Cardiac muscle cell (in vitro differentiated cells and primary cell): ENCODE measurements at places on chromosomes 7 and 10. TPM values are rescaled to one million over a fixed set of nuclear protein-coding genes. Genes with fewer than 3 reads are reported as not detected.

DNA sequence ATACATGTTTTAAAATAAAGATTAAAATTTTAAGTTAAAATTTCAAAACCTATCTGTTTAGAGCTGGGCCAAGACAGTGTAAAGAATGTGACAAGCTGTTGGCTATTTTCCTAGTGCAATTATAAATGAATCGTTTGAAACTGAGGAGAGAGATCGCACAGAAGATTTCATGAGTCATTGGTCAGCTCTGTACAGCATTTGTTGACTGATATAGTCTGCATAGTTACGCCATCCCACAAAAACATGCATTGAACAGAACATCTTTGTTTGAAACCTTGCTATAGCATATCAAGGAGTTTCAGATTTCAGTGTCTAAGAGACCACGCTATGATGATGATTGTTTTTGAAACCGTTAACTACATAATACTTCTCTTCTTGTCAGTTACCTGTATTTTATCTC lies 1.3 kb upstream of the C10orf67 start:
- DNase-seq, result peak; percentile 95

DNA sequence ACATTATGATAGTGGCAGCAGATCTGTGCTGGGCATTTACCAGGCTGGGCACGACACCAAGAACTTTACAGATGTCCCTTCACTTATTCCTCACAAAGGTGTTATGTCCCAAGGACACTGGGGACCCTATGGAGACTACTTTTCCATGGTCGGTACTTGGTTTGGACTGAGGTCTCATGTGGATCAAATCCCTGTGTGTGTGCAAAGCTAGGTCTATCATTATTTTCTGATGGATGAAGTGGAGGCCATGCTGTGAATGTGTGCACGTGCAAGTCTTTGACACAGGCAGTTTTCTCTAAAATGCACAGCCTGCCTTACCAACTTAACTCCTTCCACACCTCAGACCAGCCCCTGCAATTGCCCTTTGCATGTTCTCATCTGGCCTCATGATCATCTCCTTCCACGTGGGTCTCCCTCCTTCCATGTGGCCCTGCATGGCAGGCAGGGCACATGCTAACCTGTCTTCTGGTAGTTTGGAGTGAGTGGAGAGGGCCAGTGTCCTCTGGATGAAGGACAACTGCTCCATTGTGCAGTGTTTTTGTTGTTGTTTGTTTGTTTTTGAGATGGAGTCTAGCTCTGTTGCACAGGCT lies 16.0 kb upstream of the ZNF273 start:
- DNase-seq, result no peak

- peak; percentile 71 for DNase-seq
Measured at GRCh38 chr7:20329389-20330238, 1.1 kb upstream of the ITGB8 start.

The BAMBI gene
- 715 and 1,076 TPM in 2 replicates for polyA plus RNA-seq

The SAMD9L gene
- not detected in 2 replicates for polyA plus RNA-seq

GRCh38 chr7:107172276-107173032 lies 3.7 kb downstream of the HBP1 start:
- DNase-seq, result no peak

DNA sequence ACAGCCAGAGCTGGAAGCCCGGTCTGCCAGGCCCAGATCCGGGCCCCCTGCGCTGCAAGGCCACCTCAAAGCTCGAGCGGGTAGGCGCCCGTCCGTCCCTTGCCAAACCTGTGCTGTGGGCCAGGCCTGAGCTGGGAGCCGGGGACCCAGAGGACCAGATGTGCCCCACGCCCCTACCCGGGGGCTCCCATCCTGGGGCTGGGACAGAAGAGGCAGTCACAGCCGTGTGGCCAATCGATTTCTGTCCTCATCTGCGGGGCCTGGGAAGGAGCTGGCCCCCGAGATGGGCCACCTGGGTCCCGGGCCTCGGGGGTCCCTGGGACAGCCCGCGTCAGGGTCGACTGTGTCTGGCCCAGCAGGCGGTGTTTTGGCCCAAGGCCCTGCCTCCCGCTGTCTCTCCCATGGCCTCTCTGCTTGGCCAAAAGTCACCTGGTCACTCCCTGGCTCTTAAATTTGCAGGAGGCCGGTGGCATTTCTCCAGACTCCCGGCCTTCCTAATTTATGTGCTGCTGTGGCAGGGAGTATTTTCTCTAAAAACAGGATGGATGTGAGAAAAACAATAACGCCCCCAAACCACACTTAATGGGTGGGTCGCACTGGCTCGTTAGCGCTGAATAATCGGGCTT lies 63.8 kb downstream of the UNCX start:
- no peak for DNase-seq

- DNase-seq, result no peak
Measured at GRCh38 chr10:93911866-93912265, 18.1 kb downstream of the SLC35G1 start.

GRCh38 chr10:76311752-76312636 lies 880.6 kb downstream of the LRMDA start:
- DNase-seq, result peak; percentile 34

DNA sequence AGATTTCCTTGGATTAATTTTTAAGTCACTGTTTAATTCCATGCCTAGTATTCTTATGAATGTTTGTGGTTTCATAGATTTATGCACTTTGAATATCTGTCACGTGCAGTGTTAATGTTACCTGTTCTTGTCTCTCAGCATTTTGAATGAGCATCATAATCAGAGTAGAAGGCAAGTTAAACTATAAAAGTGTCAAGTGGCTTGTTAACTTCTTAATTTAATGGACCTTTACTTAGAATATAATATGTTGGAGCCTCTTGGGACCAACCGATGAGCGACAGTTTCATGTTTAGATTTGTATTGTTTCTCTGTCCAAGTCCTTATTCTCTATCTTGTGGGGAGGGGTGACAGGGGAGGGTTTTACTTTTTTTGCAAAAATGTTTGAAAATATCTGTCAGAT lies 50.6 kb upstream of the MTURN start:
- DNase-seq, result no peak

The COL26A1 gene
- polyA plus RNA-seq, result 12.5 and 36.7 TPM in 2 replicates

DNA sequence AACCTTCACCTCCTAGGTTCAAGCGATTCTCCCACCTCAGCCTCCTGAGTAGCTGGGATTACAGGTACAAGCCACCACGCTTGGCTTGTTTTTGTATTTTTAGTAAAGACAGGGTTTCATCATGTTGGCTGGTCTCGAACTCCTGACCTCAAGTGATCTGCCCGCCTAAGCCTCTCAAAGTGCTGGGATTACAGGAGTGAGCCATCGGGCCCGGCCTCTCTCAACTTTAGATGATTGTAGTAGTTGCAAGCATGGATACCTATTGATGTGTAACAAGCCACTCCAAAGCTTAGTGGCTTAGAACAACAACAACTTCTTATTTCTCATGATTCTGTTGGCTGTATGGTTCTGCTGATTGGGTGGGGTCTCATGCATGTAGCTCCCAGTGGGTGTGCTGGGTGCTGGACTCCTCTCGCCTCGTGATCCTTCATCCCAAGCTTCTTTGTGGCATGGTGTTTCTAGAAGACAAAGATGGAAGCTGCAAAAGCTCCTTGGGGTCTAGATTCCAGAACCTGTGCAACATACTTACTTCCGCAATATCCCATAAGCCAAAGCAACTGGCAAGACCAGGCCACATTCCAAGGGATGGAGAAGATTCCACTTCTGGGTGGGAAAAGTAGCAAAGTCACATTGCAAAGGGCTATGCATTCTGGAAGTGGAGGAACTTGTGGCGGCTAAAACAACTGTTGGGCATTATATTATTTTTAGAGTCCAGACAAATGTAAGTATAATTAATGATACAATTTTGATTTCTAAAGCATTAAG lies 37.9 kb downstream of the SKIDA1 start:
- DNase-seq, result no peak

- no peak for DNase-seq
Measured at GRCh38 chr7:100968650-100969049, 715 bp upstream of the MUC12 start.

- no peak for DNase-seq
Measured at GRCh38 chr10:78171633-78172400, 138.2 kb downstream of the RPS24 start.

DNA sequence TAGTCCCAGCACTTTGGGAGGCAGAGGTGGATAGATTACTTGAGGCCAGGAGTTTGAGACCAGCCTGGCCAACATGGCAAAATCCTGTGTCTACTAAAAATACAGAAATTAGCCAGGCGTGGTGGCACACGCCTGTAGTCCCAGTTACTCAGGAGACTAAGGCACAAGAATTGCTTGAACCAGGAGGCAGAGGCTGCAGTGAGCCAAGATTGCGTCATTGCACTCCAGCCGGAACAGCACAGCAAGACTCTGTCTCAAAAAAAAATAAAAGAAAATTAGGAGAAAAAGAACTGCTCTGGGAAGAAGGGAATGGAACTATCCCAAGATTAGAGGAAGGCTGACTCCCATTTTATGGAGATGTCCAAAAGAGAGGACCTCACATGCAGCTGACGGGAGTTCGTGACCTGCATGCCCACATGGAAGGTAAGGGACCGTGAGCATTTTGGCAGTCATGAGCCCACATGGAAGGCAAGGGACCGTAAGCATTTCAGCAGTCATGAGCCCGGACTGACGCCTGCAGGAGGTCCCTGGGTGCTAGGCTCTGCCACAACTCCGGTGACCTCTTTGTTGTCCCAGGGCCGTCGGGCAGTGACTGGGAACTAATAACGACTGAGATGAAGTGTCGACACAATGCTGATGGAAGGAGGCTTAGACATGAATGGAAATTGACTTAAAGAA lies 18.6 kb upstream of the GTPBP4 start:
- no peak for DNase-seq

DNA sequence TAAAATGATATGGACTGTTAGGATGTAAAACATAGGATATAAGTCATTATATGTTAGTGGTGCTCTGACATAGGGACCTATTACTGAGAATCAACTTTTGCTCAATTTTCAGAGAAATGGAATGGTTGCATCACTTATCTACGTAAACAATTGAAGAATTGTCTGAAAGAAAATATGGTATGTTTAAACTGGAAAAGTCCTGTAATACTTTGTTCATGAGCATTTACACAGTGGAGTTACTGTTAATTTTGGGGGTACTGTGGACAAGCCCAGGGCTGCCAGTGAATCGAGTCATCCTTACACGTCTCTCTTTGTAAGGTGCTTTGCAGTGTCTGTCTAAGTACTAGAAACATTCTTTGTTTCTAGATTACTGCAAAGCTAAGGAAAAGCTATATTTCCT lies 152.0 kb downstream of the ZNF22 start:
- no peak for DNase-seq

- DNase-seq, result peak; percentile 76
Measured at GRCh38 chr10:102596506-102596971, 47.7 kb upstream of the TRIM8 start.

DNA sequence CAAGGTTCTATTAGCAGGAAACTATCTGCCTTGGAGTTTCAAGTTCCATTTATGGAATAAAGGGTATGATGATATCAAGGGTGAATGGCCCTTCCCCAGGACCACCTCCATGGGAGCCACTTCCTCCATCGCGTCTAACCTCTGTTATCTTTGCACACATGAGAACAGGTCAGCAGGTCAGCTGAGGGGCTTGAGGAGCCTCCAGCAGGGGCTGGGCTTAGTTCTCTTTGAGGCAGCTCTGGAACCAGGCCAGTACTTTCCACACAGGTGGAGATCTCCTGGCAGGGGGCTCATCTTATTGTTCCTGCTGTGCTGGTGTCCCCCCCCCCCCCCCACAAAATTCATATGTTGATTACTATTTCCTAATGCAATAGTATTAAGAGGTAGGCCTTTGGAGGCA lies 472.2 kb upstream of the ZMIZ1 start:
- DNase-seq, result peak; percentile 24

DNA sequence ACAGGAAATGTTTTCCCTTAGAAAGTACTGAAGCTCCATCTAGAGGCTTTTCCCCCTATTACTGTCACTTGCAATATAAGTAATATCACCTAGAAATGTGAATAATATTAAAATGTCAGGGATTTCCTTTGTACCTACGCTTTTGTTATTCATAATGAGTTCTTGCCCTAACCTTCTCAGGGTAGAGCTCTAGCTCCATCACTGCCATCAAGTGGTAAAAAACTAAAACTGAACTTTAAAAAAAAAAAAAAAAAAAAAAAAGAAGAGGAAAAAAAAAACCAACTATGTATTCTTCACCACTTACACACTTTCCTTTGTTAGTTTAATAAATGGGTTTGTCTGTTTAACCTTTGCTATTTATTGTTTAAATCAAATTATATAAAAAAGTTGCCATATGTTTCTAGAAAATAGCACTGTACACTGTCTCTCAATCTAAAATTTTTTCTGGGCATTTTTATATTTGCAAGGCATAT lies 49.9 kb downstream of the DNAJC1 start:
- peak; percentile 72 for DNase-seq

DNA sequence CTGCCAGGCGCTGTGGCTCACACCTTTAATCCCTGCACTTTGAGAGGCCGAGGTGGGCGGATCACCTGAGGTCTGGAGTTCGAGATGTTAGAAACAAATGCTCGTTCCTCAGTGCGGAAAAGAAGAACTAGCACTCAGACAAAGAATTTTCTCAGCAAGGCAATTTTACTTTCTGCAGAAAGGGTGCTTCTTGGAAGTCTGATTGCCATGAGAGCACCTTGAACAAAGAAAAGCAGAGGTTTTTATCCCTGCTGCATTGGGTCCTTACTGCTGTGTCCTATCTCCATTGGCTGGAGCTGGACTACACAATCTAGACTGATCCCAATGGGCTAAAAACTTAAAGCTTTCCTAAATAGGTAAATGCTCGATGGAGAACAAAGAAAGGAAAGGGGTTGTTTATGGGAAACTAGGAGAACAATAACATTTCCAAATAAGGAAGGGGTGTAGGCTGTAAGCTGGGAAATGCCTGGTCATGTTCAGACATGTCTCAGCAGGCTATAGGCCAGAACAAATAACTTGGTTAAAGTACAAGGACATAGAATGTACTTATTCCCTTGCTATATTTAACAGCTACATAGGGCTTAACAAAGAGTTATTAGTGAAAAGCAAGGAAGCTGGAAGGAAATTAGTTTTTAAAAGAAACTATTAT lies 26.1 kb upstream of the ACTR3B start:
- no peak for DNase-seq

GRCh38 chr10:52739380-52740154 lies 33.0 kb downstream of the MBL2 start:
- no peak for DNase-seq

DNA sequence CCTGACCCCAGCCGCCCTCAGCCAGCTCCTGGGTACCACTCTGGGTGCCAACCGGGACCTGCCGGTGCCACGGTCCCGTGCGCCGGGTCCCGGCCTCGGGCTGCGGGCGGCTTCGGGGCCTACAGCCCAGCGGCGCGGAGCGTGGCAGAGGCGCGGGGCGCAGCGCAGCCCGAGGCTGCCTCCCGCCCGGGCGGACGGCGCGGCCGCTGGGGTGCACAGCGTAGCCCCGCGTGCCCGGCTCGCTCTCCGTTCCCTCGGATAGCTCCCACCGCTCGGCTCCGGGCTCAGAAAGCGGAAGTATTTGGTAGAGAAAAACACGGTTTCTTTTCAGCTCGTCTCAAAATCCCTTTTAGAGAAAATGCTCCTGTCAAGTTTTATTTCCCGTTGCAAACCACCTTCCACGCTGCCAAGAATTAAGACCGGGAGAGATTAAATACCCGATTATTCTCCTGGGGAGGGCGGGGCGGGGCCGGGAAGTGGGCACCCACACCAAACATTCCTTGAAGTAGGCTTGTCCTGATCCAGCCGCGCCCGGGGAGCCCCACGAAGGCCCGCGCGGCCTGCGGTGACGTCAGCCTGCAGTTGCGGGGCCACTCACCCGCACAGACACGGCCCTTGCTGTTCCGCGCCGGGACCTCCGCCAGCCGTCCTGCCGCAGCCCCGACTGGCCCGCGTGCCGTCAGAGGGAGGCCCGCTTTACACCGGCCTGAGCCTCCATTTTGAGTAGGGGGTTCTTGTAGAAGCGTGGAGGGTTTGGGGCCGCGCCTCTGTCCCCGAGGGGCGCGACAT lies 7.2 kb downstream of the HOXA13 start:
- DNase-seq, result no peak

The SLC26A4 gene
- polyA plus RNA-seq, result not detected in 2 replicates
